ENCODE measurements at places on chromosomes 4 and X. TPM values are rescaled to one million over a fixed set of nuclear protein-coding genes. Genes with fewer than 3 reads are reported as not detected.

DNA sequence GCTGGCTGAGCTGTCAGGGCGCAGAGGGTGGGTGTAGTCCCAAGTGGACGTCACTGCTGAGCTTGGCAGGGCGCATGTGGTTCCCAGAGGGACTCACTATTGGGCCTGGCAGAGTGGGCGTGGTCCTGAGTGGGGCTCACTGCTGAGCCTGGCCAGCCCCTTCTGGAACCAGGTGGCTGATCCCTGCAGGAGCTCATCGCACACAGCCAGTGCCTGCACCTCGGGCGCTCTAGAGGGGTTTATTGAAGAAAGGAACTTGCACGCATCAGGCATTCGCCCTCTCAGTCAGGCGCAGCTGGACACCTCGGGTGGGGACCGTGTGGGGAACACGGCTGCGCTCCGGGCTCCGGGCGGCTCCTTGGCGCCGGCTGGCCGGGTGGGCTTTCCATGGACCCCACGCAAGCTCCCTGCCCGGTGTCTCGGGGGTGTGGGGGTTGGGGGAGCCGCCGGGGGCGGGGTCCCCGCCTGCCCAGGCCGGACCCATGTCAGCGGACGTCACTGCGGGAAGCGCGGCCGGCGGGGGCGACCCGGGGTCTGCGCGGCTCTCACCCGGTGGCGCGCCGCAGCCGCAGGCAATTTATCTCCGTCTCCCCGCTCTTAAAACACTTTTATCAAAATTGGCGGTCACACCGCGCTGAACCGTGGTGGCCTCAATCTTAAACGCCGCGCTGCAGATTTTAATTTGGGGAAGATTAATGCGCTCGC, 65.4 kb upstream of the NKX1-1 start:
- no peak for DNase-seq

DNA sequence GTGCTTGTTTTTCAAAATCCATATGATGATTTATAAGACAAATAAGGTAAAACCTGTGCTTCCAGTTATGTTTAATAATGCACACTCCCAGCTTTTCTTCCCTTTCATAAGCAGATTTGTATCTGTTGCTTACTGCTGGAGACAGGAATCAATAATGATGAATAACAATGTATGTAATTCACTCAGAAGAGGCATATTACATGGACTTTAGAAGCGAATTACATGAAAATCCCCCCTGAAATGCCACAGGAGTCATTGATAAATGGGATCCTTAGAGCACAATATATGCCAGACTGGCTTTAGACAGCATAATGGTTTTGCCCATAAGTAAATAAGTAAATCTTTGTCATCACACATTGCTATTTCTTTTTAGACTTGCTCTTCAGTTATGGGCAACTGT, 892.3 kb downstream of the CCSER1 start:
- DNase-seq, result no peak

DNA sequence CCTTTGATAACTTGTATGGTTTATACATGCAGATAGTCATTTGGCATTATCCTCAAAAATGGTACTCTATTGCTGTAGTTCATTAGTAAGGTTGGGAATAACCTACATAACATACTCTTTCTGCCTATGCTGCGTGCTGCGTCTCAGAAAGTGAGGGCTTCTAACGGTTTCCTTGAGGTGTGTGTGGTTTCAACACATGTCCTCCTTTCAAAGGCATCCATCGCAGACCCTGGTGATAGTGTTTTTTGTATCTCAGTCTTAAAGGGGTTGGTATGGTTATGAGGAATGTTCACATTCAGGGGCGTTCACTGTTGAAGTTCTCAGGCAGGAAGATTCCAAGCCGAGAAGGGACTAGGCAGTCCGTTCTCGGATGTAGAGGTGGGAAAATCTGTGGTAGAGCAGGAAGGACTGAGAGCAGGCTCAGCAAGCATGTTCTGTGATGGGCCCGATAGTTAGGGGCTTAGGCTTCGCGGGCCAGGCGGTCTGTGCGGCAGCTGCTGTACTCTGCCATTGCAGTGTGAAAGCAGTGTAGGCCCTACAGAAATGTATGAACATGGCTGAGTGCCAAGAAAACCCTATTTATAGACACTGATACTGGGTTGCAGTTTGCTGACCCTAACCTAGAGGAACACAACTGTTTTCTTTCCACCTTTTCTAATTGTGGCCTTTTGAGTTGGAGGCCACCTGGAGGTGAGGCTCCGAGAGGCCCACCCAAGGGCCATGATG, 123.2 kb downstream of the GPR143 start:
- no peak for DNase-seq

GRCh38 chr4:171875291-171875690, 62.1 kb downstream of the GALNTL6 start:
- no peak for DNase-seq

The ESX1 gene
- total RNA-seq, result not detected

GRCh38 chr4:76596713-76597112, 161.7 kb downstream of the SHROOM3 start:
- DNase-seq, result no peak

DNA sequence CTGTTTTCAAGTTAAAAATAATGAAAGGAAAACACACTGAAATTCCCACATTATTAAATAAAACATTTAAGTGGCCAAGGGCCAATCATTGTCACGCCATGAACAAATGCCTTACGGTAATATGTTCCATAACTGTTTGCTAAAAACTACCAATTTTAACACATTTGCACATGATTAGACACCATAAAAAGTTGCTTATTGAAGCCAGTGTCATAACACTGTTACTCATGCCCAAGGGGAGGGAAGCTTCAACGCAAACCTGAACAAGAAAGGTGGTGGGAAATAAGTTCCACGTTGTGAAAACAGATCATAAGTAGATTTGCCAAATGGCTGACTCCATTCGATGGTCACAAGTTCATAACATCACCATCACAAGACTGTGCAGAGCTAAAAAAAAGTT, 739.3 kb upstream of the FAM241A start:
- DNase-seq, result no peak

DNA sequence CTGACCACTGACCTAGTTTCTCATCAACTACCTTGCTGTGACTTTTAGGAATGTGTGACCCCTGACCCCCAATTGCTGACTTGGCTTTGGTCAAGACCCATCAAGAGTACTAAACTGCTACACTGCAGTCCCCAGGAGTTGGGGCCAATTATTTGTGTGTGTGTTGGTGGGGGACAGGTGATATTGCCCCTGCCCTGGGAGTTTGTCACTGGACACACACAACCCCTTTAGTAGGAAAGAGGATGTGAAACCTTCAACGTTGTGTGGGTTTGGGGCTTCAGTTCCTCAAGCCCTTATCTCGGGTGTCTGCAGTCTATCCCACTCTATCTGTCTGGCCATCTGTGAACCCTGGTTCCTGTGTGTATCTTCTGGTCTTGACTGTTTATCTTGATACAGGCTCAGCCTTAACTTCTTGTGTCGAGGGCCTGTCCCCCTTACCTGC, 6.5 kb downstream of the SASH3 start:
- no peak for DNase-seq

The CLIC2 gene
- total RNA-seq, result 9.4 TPM

DNA sequence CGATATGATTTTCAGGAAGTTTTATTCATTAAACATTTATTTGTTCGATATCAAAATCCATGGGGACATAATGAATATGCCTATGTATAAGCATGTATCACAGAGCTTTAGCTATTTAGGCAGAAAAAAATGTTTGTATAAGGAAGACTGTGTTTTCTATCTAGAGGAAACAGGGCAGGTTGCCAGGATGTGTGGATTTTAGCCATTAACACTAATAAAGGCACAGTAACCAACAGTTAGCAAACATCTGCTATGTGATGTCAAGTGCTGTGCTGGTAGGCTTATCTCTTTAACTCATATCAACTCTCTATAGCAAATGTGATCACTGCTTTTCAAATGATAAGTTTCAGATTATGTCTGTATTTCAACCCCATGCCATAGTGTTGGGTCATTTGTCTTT, 708.9 kb upstream of the HS3ST1 start:
- no peak for DNase-seq

The FGFR3 gene
- 1.9 TPM for total RNA-seq

DNA sequence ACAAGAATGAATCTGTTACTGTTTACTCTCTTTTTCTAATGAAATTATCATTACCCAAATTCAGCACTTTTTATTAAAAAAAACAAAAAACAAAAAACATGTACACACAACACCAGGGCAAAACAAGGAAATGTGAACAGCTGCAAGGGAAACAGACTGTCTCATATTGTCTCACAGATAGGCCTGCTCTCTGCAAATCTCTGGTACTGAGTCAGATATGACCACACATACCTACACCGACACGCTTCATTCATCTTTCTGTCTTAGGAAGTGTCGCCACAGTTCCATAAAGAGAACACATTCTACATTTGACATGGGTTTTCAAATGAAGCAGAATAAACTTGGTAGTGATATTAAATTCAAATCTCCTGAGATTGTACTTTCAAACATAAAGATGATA, 92.2 kb upstream of the GPR34 start:
- no peak for DNase-seq

GRCh38 chr4:123997776-123998449, 601.3 kb downstream of the SPRY1 start:
- DNase-seq, result no peak

The SULT1E1 gene
- not detected for total RNA-seq

GRCh38 chr4:121785479-121785878, 15.6 kb upstream of the EXOSC9 start:
- DNase-seq, result no peak

DNA sequence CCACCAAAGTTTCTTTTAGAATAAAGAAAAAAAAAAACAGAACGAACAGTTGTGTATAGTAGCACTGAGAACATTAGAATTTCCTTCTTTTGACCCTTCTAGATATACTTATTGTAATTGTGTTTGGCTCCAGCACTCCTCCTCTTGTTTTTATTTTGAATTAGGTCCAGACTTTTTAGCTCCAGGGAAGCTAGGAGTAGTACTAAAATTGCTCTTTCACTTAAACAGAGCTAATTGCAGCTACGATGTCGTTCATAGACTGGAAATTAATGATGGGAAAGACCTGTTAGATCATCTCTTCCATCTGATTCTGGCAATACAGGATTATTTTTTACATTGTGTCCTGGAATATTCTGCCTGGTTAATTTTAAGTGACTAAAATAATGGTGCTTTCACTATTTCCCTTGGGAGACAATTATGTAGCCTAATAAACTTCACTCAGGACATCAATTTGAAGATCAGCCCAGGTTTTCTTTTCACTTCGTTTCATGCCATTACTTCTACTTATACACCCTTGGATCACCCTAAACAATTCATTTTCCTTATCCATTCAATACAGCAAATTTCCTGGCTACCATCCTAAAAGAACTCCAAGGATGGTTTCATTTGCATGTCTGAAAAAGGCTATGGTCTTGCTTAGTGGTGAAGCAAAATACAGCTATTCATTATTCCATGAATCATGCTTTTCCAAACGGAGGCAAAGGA, 480.8 kb upstream of the TECRL start:
- DNase-seq, result no peak

GRCh38 chr4:128241019-128241418, 46.6 kb downstream of the PGRMC2 start:
- DNase-seq, result no peak

DNA sequence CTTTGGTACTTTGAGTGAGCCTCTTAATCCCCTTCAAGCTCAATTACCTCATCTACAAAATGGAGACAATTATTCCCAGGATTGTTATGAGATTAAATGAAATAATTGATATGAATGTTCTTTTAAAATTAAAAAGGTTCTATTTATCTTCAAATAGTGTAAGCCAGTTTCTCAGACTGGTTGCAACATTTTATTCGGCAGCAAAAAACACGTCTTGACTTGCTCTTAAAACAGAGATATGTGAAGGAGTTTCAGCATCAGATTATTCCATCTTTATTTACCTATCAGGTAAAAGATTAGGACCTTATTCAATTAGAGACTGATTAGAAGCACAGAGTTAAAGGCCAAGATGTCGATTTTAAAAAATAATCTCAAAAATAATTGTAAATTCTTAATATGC, 10.5 kb downstream of the NDNF start:
- no peak for DNase-seq

The HAND2 gene
- total RNA-seq, result 175 TPM

DNA sequence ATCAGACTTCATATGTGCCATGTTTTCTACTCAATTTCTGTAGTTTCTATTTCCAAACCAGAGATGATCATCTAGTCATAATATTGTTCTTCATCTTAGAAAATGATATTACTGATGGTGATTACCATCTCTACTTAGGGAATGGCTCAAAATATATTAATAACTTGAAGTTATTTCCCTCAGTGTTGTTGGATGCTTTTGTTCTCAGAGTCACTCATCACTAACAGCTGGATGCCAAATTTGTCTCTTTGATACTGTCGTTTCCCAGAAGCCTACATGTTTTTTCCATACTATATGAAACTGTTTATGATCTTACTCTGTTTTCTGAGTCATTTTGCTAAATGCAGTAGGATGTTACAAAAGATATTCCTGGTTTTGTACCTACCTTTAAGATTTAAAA, 8.9 kb downstream of the PGAM4 start:
- no peak for DNase-seq

GRCh38 chrX:101745046-101745445, 85.4 kb upstream of the ARMCX2 start:
- DNase-seq, result no peak

Measured in heart left ventricle (tissue), 16 donors.